ENCODE measurements at places on chromosomes 1 and 21.
A peak's percentile ranks its signal among the peaks of the same experiment; 100 is the strongest.

GRCh38 chr1:169508432-169509338 lies 22.9 kb upstream of the SLC19A2 start:
- DNase-seq: no peak

DNA sequence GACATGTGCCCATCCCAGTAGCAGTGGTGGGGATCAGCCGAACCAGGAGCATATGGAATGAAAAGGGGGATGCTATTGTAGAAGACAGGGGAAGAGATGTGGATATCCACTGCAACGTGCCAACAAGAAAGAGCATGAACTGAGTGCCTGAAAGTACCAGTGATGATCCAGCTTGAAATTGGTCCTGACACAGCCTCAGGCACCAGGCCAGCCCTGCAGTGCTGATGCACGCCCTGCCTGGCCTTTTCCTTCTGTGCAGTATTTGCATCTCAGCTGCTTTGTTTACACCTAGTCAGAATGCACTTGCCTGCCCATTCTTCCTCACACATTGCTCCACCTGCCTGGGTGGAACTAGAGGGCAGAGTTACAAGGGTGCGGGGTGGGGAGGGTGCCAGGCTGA lies 50.3 kb upstream of the ARTN start:
- no peak for DNase-seq

DNA sequence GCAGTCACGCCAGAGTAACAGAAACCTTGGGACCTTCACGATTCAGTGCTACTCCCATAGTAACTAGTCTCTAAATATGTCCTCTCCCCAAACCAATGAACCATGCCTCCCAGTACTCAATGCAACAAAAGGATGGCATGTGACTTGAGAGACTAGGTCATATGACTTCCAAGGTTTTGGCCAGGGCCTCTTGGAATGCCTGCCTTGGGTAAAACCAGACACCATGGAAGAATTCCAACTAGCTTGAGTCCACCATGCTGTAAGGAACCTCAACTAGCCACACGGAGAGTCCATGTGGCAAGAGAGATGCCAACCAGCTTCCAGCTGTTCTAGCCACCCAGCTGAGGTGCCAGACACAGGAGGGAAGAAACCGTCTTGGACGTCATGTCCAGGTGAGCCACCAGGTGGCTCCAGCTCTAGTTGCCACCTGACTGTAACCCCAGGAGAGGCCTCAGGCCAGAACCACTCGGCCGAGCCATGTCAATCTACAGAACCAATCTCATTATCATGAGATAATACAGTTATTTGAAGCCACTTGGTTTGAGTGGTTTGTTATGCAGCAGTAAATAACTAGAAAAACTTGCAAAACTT lies 115.0 kb downstream of the SYF2 start:
- no peak for DNase-seq

DNA sequence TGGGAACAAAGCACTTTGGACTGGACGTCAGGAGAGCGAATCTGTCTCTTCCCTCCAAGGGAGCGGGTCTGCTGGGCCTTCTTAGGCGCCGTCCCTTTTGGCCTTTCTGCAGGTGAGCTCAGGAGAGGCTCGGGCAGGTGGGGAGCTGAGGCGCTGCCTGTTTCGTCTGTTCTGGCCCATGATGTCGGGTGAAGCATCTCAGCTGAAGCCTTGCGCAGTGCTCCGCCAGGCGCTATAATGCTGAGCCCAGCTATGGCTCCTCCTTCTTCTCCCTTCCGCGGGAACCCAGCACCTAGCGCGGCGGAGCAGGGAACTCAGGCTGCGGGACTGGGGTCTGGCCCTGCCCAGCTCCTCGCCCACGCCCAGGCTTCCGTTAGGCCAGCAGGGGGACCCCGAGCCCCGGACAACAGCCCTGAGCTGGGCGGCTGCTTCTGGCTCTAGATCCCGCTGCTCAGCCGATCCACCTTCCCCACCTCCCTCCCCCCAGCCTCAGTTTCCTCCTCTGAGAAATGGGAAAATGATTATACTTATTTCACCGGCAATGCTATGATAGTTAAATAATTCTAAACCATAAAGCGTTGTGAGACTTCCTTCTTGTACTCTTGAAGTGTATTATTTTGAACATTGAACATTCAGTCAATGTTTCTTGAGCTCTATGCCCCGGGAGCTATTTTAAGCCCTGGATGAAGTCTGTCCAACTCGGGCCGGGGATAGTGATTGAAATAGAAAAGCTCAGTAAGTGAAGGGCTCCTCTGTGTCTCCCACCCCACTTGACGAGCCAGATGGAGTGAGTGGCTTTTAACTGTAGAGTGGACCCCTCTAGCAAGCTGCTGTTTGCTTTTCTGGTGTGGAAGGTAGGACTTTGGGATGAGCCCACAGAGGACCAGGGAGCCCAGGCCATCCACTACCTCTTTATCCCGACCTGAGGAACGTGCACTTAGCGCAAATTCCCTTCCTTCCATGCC lies 9.6 kb upstream of the ADORA1 start:
- peak; percentile 75 for DNase-seq

DNA sequence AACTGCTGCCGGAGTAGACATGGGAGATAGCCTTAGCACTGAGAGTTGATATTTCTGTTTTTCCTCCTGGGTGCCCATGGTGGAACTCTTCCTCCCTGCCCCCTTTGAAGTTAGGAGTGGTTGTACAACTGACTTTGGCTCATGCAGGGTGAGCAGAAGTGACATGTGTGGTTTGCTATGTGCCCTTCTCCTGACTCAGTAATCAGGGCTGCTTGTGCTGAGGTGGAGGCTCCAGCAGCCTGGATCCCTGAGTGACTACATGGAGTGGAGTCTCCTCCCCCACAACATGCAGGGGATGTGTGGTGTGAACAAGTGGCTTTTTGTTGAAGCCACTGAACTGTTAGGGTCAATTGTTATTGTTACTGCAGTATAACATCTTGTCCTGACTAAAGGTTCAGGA lies 261.6 kb downstream of the CAMTA1 start:
- no peak for DNase-seq

- no peak for DNase-seq
Measured at GRCh38 chr1:93758842-93759515, 77.3 kb upstream of the BCAR3 start.

GRCh38 chr1:221635305-221635704 lies 106.6 kb downstream of the DUSP10 start:
- DNase-seq: no peak

- no peak for DNase-seq
Measured at GRCh38 chr1:221415651-221416050, 326.2 kb downstream of the DUSP10 start.

GRCh38 chr1:75099581-75099980 lies 34.6 kb upstream of the LHX8 start:
- DNase-seq: no peak

DNA sequence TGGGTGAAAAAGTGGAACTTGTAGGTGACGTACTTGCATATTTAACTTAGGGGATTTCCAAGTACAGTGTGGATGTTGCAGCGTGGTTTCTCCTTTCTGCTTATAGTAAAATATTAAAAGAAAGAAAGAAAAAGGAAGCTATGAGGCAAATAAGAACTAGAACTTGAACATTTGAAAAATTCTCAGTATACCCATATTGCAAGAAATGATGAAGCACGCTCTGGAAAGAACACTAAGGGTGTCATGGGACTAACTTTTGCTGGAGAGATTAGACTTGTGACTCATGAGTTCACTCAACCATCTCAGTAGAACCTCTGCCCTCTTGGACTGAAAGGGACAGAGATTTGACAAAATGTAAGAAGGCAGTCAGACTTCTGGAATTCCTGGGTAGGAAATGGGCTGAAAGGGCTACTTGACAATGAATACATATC lies 704.5 kb upstream of the ADGRL4 start:
- DNase-seq: no peak

DNA sequence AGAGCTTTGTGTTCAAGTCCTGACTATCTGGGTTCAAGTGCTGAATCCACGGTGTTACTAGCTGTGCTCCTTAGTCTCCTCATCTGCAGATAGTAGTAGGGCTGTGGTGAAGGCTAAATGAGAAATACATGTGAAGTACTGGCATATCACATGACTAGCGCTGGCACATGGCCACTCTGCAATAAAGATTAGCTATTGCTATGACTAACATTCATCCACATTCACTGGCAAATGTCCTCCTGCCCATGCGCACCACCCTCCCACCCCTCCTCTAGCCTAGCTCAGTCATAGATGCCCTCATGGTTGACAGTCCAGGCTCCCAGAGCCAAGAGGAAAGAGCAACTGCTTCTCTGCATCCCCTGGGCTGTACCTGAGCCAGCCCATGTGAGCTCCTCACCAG lies 8.5 kb upstream of the COL8A2 start:
- peak; percentile 68 for DNase-seq

- no peak for DNase-seq
Measured at GRCh38 chr1:214289574-214290272, 8.8 kb downstream of the SMYD2 start.

GRCh38 chr1:7476861-7477547 lies 294.1 kb upstream of the VAMP3 start:
- no peak for DNase-seq

- no peak for DNase-seq
Measured at GRCh38 chr21:34907461-34908418, 141.4 kb downstream of the RUNX1 start.

DNA sequence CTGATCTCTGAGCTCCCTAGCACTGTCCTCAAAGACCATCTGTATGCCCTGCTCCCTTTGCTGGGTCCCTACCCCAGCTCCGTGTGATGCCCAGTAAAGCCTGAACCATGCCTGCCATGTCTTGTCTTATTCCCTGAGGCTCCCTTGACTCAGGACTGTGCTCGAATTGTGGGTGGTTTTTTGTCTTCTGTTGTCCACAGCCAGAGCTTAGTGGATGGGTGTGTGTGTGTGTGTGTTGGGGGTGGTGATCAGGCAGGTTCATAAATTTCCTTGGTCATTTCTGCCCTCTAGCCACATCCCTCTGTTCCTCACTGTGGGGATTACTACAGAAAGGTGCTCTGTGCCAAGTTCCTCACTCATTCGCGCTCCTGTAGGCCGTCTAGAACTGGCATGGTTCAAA lies 5.7 kb downstream of the GSTM5 start:
- DNase-seq: no peak

- DNase-seq: no peak
Measured at GRCh38 chr1:60035921-60036320, 37.6 kb downstream of the C1orf87 start.

DNA sequence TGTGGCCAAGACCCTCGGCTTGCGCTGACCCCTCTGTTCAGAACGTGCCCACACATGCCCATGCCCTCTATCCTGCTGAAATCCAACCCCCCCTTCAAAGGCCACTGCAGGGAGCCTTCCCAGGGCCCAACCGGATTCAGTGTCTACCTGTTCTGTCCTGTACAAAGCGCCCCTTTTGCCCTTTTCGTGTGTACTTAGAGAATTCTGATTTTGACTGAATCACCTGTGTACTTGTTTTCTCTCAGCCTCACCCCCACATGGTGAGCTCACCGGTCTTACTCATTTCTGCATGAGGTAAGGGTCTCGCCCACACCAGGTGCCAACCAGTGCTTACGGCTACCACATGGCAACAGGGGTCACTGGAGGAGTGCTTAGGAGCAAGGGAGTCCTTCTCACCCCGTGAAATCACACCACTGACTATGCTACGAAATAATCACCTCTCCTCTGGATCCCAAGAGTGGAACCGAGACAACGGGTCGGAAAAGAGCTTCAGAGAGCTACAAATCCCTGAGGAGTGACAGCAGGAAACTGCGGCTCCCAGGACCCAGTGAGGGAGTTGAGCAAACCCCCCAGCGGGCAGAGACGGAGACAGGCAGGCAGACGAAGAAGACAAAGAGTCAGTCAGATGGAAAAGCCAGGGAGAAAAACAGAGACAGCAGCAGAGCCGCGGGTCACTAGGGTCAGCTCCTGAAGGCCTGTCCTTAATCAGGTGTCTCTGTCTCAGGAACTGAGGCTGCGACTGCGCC lies 2.1 kb upstream of the S100A2 start:
- no peak for DNase-seq

GRCh38 chr1:224216382-224216781 lies 33.3 kb downstream of the DEGS1 start:
- DNase-seq: no peak

- DNase-seq: no peak
Measured at GRCh38 chr21:18041012-18041411, 203.6 kb upstream of the CHODL start.
